ENCODE measurements at places on chromosomes 12 and 14.

GRCh38 chr14:57659052-57659451 lies 165.4 kb upstream of the CCDC198 start:
- no peak for DNase-seq

DNA sequence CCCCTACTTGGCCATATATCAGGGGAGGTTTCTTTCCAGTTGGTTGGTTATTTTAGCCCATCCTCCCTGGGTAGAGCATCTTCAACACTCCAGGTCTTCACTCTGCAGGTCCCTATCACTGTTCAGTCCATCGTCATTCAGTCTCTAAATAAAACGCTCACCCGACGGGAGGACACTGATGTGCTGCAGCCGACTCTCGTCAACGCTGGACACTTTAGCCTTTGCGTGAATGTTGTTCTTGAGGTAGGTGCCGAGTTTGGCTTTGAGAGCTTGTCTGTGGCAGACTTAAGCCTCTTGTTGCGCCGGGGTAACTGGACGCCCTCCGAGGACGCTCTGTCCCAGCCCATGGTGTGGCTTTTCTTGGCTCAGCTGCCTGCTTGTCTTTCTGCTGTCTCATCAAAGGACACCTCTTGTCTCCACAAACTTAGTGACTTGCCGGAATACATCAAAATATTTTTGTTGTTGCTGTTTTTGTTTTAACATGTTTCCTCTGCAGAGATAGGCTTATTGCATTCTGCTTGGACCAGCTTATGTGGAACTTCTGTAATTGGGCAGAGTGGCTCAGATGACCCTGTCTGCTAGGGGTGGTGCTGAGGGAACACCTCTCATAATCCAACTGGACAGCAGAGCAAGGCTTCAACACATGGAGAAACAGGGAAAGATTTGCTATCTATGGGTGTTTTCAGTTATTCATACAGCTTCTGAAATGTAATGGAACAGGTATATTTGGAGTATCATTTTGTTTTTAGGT lies 26.5 kb downstream of the TCTN1 start:
- DNase-seq, result no peak

DNA sequence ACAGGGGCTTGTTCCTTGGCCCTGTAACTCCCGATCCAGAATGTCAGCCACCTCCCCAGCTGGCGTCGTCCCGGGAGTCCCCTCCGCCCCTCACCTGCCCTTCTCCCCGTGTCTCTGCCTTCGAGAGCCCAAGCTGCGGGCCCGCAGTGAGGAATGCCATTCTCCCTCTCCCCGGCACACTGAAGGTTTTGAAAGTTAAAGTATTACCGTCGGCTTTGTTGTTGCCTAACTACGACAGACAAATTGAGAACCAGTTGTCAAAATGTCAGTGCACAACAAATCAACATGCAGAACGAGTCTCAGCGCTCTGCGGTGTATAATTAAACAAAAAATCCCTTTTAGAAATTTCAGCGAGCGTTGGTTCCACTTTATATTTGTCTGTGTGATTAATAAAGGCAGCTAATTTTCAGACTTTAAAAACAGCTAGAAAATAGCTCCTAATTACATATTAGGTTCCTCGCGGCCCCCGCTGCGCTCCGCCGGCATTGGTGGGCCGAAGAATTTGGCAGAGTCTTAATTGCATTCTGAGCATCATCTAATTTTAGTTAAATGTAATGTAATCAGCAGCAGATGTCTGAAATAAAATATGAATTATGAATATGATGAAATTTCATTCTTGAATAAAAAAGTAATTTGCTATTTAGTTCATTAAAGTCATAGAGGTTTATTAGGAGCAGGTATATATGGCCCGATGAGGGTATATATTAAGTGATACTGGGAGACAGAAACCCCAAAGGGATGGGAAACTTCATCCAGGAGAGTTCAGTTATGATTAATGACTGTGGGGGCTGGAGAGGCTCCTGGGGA lies 40.3 kb downstream of the MVK start:
- no peak for DNase-seq

DNA sequence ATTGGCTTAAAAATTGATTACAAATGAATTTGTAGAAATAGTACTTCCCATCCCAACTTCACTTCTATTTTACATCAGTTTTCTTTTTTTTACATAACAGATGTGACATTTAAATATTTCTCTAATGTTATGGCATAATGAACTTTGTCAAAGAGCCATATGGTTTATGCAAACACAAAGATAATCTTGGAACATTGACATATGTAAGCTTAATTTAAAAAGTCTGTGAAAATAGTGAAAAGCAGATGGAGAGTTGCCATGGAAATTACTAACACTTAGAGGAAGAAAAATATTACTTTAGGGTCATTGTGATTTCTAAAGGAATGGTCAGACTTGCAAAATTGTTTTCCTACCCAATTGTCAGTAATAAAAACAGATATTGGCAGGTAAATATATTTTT lies 232.4 kb downstream of the AEBP2 start:
- DNase-seq, result no peak

GRCh38 chr14:105605464-105606304 lies 79.3 kb downstream of the TMEM121 start:
- no peak for DNase-seq

Data from fibroblast of lung (primary cell).